ENCODE measurements at places on chromosomes 2 and 18.

- no peak for DNase-seq
Observed at GRCh38 chr18:58468191-58468590, 160.7 kb downstream of the ALPK2 start.

GRCh38 chr2:65275141-65275915, 47.7 kb downstream of the ACTR2 start:
- peak; percentile 85 for DNase-seq

DNA sequence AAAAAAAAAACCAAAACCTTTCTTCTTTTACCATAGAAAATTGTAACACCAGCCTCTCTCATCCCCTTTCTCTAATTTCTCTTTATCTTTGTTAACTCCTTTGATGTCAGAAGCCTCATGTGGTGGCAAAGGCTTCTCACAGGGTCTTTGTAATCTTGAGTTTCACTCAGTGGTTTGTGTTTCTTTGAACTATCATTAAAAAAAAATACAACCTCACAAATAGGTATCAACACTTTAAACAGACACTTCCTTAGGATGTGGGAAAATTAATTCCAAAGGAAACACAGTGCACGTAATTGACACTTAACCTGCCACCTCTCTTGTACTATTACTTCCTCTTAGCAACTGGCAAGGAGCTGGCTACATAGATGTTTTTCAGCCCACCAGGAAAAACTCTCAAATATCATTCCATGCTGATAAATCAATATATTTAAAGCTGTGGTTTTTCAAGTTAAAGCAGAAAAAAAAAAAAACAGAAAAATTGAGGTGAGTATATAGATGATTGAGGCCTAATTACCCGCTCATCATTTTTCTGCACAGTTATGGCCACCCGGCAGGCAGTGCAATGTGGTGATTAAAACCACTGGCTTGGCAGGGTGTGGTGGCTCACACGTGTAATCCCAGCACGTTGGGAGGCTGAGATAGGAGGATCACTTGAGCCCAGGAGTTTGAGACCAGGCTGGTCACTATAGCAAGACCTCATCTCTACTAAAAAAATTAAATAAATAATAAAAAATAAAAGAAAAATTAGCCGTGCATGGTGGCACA, 193.5 kb downstream of the MYO3B start:
- no peak for DNase-seq

GRCh38 chr2:223076573-223076972, 24.6 kb downstream of the KCNE4 start:
- DNase-seq: no peak

DNA sequence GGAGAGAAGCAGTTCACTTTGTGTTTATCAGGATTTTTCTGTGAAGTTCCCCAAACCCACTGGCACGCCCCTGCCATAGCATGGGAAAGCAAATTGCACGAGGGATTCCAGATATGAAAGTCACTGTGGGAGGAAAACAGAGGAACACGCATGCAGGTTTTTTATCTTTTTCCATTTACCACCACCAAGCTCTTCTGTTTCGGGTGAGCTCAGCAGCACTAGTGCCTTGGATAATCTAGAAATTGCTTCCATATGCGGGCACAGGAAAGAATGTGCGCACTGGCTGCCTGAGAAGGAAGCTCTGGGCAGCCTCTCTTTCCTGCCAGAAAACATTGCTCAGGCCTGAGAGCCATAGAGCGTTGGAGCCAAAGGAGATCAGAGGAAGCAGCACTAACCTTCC, 65.9 kb upstream of the WIPF1 start:
- no peak for DNase-seq

DNA sequence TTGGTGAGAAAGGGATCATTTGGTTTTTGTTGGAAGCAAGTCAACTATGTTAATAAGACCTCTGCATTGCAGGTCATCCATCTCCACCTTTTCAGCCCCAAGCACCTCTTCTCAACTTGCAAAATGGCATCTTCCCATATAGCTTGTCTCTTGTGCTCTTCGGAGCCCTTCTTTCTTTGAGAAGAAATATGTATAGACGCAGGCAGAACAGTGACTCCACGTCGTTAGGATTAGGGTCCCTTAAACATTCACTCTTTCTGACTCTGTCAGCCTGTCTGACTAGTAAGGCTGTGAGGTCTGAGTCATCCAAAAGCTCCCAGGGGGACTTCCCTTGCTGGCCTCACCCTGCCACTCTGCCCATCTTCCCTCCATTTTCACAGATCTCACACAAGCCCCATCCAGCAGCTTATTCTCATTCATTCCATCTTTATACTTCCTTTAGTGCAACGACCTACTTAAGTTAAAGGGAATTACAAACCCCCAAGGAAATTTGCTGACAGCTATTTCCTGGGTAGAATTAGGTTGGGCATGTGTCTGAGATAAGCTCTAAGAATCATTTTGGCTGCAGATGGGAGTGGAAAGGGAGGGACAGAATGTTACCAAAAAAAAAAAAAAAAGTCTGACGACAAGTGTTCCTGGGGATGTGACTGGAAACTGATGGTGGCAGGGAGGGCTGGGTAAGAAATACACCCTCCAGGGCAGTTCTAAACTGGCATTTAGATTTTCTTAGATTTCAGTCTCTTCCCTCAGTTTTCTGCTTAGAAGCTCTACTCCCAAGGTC, 37.7 kb upstream of the MEX3C start:
- no peak for DNase-seq

- no peak for DNase-seq
Observed at GRCh38 chr2:57947398-57947797, 99.2 kb upstream of the VRK2 start.

DNA sequence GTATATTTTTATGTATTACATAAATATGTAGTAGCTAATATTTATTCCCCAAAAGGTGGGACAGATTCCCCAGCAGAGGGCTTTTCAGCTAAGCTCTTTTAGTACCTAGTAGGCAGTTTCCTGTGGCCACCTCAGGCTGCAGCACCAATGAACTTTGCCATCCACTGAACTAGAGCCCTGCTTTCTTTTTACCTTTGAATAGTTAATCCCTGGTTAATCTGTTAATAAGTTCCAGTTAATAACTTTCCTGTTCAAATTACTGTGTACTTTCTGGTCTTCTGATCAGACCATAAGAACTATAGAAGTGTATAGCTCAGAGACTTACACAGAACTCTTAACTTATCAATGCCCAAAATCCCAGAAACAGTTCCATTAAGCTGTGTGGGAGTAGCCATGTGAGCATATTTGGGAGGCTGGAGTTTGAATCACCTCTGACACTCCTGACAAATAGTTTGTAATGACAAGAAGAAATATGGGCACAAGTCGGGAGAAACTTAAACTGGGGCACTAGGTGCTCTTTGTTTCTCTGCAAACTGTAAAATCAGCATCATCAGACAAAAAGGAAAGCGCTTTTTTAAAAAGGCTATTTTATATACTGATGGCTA, 40.0 kb downstream of the ASXL2 start:
- no peak for DNase-seq

DNA sequence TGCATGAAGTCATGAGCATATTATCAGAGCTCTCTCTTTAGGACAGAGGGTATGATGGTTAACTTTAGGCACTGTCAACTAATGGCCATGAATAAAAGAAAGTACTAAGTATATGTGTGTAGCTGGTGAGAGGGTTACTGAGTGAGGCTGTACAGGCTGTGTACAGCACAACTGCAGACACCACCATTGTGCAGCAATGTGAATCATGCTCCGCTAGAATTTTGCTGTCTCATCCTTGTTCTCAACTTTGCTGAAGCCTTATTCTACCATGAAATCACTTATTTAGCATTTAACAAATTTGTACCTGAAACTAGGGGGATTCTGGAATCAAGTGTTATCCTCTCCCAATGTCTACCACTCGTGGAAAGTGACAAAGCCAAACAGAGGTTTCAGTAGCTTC, 414.9 kb downstream of the PLCL1 start:
- DNase-seq: no peak

GRCh38 chr2:232365621-232366321, 12.8 kb upstream of the ALPP start:
- peak; percentile 59 for DNase-seq

- DNase-seq: no peak
Observed at GRCh38 chr18:23209796-23210195, 74.5 kb downstream of the CABLES1 start.

DNA sequence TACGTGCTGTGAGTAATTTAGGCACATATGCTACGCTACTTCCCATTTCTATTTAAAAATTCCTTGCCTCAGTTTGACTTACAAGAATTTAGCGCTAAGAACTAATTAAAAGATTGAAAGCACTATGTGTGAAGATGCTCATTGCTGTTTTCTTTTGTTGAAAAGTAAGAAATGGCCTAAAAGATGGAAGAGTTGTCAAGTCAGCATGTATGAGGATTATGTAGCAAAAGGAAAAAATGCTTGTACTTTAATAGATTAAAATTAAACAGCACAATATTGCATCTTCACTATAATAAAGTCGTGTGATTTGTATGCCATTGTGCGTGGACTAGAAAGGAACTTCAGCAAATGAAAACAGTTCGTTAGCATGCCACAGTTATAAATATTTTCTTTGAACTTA, 77.0 kb downstream of the COX7A2L start:
- DNase-seq: no peak

GRCh38 chr18:63997041-63997440, 27.2 kb downstream of the SERPINB8 start:
- no peak for DNase-seq

DNA sequence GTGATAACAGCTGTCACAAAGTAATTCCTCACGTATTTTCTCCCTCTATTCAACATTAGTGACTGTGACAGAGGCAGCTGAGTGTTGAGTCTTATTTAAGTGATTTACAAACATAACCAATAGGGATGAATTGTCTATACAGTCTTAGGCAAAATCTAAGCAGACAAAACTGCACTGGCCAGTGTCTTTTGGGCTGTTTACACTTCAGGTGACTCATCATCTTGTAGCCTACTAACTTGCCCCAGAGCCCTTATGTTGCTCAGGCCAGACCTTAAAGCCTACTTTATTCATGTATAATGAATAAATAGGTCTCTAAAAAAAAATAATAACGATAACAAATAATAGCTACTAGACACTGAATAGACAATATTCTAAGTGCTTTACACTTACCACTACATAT, 17.2 kb downstream of the THOC1 start:
- DNase-seq: no peak

DNA sequence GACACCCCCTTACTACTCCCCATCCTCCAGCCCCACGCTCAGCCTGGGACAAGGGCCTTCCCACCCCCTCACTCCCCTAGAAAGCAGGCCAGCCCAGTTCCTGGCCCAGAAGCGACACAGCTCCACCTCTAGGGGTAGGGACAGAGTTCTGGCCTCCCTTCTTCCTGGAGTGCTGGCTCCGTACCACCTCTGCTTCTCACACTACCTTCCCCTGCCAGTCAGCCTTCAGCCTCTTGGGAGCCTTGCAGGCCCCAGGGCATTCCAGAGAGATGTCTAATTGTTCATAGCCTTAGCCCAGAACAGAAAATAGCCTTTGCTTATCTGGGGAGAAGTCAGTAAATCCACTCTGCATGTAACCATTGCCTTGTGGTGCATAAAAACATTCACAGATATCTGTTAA, 13.1 kb upstream of the CATIP start:
- DNase-seq: no peak

- no peak for DNase-seq
Observed at GRCh38 chr2:226211439-226211838, 588.2 kb downstream of the IRS1 start.

DNA sequence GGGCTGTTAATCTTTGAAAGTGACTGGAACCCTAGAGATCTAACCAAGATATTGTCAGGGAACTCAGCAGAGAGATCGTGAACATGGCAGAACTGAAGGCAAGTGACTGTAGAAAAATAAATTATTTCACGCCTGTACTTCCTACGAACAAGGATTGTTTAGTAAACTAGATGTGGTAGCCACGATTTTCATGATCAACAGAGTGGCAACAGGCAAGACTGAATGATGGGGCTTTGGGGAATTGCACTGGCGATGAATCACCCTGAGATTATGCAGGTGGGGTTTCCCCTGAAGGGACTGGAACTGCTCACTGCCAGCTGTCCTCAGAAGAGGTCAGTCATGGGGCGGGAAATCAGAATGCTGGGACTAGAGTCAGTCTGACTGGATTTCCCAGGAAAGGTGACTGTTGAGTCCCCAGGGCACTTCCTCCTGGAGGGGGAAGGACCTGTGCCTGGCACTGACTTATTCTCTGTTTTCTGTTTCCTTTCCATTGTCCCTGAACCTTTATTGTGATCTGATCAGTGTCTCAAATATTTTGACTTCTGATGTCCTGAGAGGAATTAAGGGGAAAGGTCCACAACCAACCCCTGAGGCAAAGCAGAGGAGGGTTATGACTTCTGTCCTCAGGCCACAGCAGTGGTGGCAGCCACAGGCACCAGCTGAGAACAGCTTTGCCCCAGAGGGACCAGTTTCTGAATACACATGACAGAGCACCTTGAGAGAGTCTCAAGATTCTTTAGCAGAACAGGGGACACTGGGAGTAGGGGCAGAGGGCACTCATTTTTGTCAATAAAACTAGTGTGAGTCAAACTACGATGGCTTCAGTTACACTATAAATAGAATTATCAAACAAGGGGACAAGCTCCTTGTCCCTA, 70.0 kb downstream of the NAB1 start:
- no peak for DNase-seq

DNA sequence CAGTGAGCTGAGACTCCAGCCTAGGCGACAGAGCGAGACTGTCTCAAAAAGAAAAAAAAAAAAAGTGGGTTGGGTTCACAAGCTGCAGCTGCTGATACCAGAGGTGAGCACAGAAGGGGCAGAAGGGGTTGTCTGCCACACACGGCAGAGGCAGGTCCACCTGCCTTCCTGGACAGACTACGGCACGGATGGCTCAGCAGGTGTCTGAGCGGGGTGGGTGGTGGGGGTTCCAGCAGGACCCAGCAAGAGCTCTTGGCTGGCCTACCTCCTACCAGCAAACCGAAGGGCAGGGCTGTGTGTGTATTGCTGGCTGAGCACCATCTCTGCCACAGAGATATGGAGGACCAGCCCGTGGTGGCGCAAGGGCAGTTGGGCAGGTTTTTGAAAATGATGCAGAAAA, 130.4 kb upstream of the ASB18 start:
- no peak for DNase-seq

DNA sequence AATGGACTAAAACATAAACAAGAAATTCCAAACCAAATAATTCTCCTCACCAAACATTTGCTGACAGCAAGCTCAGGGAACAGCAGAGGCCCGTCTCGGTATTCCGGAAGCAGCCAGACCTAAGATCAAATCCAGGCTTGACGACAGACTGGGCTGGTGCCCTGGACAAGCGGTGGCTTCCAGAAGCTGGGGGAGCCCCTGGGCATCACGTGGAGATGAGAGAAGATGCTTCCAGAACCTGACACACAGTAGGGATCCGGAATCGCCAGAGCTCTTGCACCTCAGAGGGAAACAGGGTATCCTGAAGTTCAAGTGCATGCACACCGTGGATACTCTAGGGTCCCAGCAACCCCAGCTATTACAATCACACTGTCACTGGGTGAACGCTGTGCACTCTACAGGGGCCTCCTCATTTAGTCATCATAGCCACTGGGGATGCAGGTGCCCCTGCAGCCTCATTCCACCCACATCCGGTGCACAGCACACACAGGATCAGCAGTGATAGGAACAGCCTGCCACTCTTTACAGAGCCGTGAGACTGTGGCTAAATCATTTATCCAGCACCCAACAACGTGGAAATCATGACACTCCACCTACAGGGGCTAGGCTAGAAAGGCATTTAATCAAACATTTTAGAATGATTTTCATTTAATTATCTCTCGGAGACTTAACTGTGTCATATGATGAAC, 102.6 kb downstream of the HDAC4 start:
- no peak for DNase-seq
